ENCODE measurements at places on chromosomes 7 and 10.

- no peak for DNase-seq
Observed at GRCh38 chr7:5766321-5766761, 15.1 kb downstream of the RNF216 start.

DNA sequence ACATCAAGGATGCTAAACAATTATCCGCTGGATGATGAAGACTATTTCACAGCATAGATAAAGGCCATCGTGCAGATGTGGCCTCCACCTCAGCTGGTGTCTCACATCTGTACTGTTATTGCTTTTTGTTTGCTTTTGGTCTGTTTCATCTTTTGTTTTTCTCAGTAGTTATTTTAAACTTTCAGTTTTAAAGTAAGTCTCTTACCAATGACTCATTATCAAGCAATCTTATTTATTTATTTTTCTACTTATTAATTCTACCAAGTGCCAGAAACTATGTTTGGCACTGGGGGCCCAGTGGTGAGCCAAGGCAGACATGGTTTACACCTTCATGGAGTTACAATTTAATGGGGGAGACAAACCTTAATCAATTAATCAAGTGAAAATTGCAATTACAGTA is 250.9 kb upstream of the TMEM72 start:
- no peak for DNase-seq

DNA sequence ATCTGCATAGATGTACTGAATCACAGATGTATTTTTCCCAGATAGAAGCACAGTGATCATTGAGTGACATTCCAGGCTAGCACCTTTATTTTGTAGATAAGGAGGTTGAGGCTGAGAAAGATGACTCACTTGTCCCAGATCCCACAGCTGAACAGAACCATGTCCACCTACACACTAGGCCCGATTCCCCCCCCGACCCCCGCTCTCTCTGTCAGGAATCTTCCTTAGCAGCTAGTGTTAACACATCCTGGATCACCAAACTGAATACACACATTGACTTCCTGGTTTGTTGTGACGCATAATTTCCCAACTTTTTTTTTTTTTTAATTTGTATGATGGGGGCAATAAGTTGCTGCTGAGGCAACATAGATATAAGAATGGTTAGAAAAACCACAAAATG is 5.2 kb downstream of the SFMBT2 start:
- DNase-seq, result no peak

GRCh38 chr7:69696054-69696591 is 97.8 kb downstream of the AUTS2 start:
- DNase-seq, result peak; percentile 6

DNA sequence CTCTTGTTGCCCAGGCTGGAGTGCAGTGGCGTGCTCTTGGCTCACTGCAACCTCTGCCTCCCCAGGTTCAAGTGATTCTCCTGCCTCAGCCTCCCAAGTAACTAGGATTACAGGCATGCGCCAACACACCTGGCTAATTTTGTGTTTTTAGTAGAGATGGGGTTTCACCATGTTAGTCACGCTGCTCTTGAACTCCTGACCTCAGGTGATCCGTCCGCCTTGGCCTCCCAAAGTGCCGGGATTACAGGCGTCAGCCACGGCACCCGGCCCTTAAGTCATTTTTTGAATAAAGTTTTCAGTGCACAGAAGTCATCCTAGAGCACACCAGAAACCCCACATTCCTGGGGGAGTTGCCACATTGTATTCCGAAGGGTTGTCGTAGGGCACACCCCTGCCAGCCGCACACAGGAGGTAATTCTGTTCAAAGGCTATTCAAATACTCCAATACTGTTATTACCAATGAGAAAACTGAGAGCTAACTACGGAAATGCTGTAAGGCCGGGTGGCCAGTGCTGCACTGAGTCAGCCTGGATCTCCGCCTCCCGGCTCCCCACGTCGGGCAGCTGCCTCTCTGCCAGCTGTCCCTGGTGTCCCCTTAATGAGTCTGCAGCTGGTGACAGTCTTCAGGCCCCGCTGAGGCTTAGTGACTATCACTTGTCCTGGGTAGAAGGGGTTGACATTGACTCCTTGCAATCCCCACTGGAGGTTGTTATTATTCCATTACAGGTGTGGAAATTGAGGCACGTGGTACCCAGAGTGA is 8.6 kb upstream of the RFC2 start:
- DNase-seq, result no peak

- no peak for DNase-seq
Observed at GRCh38 chr10:109961174-109962001, 38.1 kb upstream of the XPNPEP1 start.

DNA sequence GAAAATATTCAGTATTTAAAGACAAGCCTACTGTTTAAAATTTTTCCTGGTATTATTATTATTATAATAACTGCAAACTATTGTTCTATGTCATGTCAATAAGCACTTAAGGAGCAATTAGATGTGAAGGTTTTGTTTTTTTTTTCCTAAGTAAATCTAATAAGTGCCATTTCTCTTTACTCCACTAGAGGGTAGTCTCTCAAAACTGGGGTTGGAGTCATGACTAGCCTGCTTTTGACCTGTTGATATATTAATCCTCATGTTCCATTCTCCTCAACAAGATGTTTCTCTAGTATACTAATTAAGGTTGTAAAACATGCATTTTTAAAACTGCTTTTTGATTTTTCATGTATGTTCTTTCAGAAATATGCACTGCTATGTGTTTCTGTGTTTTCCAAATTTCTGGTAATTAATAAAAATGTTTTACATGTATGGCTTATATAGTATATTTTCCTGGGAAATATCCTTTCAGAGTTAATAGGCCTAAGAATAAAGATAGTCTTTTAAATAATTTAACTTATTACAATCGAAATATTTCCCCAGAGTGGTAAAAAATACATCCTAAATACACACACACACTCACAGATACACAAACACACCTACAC is 1.0 kb upstream of the LRRN3 start:
- peak; percentile 47 for DNase-seq

- peak; percentile 94 for DNase-seq
Observed at GRCh38 chr10:114541081-114541796, 116.8 kb downstream of the ABLIM1 start.

- no peak for DNase-seq
Observed at GRCh38 chr10:10498781-10499180, 518.9 kb upstream of the CELF2 start.

- DNase-seq, result no peak
Observed at GRCh38 chr7:70608229-70608628, 523.7 kb upstream of the GALNT17 start.

GRCh38 chr7:134089446-134089845 is 37.7 kb upstream of the LRGUK start:
- peak; percentile 17 for DNase-seq

DNA sequence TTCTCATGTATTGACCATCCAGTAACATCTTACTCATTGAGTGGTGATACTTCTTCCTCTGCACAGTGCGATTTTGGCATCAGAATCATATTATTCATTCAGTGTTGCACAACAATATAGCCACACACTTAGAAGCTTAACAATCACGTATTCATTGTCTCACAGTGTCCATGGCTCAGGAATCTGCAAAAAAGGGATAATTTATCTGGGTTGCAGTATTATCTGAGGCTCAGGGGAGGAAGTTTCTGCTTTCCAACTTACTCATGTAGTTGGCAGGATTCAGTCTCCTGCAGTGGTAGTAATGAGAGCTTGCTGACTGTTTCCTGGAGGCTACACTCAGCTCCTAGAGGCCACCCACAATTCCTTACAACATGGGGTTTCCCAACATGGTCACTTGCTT is 803.6 kb downstream of the SORCS1 start:
- no peak for DNase-seq

DNA sequence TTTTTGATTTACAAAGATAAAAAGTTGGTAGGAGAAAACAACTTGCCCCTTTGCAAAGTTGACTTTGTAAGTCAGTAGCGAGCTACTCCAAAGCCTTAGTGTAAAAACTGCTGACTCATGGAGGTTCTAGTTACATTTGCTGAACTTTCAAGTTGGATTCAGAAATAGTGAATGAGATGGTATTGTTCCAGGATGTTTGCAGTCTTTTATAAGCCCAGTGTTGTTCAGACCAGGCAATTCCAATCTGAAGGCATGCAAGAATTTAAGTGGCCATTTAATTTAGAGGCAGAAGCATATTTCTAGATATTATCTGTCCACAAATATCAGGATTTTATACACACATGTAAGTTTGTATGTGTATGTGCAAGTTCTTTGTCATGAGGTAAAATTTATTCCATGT is 21.6 kb downstream of the TES start:
- no peak for DNase-seq

DNA sequence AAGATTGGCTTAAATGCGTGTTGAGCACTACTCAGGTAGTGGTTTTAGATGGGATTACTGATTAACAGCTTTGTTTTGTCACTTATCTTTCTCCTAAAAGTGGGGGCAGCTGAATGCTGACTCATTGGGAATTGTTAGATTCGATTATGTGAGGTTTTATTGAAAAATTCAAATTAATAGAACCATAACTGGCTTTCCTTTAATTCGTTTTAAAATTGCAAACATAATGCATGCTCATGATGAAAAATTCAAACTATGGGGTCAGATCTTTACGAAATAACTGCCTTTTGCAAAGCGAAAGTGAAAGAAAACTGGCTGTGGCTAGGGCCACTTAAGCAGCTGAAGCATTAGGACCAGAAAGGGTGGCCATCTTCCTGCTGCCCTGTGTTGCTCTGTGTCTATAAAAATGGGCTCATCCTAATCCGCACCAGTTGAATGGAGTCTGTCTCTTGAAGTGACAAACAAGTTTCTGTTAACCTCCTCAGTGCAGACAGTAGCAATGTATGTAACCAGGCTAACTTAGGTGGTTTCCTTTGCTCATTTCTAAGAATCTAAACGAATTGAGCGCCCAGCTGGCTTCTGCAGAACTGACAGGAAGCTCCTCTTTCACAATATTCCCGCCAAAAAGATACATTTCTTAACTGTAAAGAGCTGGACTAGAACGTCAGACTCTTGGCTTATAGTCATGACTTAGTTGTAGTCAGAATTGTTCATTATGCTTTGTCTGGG is 27.8 kb downstream of the DENND10 start:
- DNase-seq, result peak; percentile 88

GRCh38 chr7:79165225-79165624 is 288.2 kb downstream of the MAGI2 start:
- no peak for DNase-seq

DNA sequence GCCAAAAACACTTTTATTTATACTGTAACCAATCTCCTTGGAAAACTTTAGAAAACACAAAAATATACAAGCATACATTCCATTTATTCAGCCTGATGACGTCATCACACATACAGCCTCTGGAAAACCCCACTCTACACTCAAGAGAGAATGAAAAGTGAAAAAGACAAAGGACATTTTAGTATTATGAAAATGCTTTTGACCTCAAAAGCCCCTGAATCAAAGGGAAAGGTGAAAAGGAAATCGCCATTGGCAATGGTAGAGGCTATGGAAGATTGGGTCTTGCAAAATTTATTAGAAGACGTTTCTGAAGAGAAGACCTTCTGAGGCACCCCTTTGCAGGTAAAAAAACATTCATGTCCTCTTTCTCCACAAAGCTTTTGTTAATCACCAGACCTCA is 82.9 kb upstream of the STRIP2 start:
- no peak for DNase-seq

- DNase-seq, result no peak
Observed at GRCh38 chr7:122736183-122736582, 33.5 kb upstream of the RNF148 start.

DNA sequence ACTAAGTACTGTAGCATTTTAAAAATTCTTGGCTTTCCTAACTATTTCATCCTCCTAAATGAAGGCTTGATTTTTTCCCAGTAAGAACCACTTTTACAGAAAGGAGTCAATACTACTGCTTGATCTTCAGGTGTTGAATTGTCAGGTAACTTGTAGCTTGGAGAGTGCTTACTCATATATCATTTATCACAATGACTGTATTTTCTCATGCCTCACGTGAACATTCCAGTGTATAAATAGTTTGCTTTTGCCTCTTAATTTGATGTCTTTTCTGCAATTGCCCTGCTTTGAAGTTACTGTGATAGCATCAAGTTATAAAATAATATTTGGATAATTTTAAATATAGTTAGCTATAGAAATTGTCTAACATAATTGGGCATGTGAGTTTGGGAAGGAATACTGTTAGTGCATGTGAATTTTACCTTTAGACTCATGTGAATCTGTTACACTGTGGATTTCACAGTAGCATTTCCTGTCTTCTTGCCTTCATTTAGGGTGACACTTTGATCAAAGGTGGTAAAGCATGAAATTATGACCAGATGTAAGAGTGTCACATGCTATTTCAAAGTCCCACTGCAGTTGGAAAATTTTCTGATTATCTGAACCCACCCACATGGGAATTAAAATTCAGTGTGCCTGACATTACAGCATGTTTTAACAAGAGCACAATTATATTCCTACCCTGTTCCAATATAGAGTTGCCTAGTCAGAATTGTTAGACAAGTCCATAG is 962.8 kb downstream of the DNAJB9 start:
- no peak for DNase-seq

DNA sequence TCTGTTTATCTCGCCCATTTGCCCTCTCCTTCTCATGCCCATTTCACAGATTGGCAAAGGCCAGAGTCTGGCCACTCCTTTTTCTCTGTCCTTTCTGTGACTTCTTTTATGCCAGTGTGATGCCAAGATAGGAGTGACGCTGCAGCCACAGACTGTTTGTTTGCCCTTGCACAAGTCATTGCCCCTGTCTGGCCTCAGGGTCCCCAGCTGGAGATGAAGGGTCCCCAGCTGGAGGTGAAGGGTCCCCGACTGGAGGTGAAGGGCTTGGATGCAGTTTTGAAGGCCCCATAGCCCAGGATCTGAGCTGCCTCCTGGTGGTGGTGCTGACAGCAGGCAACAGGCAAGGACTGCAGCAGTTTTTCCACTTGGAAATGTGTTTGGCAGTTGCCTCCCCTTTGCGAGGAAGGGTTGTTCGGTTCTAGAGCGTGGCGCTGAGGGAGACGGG is 50.8 kb upstream of the SLC29A3 start:
- no peak for DNase-seq

DNA sequence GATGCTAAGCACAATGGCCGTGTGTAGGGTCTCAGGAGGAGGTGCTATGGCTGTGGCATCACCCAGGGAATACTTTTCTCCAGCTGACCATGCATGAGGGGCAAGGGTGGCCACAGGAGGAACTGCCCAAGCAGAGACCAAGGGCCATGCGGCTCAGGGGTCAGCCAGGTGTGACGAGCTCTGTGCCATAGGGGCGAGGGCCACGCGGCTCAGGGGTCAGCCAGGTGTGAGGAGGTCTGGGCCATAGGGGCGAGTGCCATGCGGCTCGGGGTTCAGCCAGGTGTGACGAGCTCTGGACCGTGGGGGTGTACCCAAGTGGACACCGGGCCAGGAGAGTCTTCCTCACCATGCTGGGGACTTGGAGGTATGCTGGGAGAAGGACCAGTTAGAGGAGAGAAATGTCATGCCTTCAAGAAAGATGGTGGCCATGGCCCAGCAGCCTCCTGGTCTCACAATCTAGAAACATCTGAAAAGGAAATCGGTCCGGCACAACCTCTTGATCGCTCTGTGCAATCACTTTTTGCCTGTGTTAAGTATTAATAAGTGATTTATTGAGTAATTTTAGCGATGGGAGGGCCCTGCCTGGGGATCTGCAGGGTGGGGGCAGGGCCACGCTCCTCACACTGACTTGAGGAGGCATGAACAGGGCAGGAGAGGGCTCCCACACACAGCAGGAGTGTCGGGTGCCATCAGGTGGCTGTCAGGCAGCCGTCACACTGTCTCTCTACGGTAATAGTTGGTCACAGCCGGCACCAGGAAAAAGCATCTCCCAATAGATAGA is 265.0 kb downstream of the ADARB2 start:
- no peak for DNase-seq

Measured in Jurkat, Clone E6-1 (cell line).